ENCODE measurements at places on chromosomes 12 and 14.
A peak's percentile ranks its signal among the peaks of the same experiment; 100 is the strongest.

DNA sequence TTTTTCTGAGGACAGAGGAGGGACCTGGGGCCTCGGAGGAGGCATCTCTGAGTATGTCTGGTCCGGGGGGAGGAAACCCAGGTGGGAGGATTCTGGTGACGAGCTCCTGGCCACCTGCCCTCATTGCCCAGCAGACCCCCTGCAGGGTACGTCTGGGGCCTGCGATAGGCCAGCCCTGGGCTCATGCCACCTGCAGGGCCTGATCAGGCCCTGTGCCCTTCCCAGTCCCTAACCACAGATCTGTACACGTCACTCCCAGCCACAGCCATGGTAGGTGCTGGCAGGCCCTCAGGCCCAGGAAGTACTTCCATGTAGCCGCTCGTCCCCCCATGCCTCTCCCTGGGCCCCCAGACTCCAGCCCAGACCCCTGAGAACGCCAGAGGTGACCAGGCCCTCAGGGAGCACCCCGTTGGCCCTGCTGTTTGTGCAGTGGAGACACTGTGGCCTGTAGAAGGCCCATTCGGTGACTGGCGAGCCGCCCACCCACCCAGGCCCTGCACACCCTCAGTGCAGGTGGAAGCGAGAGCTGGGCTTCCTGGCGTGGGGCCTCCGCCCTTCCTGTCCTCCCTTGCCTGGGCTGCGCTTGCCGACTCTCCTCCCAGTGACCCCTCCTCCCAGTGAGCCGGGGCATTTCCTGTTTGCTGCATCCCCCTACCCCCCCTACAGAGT, 5.7 kb downstream of the INF2 start:
- peak; percentile 32 for DNase-seq

- DNase-seq, result peak; percentile 78
Measured at GRCh38 chr12:111430433-111431353, 25.0 kb downstream of the SH2B3 start.

DNA sequence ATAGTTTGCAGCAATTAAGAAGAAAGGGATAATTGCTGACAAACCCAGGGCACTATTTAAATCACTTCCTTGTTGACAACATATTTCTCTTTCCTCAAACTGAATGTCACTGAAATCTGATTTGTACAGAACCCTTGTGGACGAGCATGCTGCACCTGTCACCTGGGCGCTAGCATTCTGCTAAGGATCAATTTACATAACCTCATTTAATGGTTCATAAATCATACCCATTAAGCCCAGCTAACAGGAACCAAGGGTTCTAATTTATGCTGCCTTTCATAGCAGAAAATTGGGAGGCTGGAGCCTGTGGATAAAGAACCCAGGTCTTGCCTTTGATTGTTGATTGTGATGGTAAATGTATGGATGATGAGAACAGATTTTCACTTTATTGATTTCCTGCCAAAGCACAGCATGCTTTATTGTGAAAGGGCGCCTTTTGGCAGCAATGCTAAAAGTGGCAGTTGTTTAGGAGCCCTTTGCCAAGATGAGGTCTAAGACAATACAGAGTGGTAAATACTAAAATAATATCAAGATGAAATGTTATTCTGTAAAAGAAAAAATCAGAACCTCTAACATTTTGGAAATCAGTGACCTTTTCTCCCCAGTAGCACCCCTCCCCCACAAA, 95.4 kb downstream of the NKX2-1 start:
- no peak for DNase-seq

DNA sequence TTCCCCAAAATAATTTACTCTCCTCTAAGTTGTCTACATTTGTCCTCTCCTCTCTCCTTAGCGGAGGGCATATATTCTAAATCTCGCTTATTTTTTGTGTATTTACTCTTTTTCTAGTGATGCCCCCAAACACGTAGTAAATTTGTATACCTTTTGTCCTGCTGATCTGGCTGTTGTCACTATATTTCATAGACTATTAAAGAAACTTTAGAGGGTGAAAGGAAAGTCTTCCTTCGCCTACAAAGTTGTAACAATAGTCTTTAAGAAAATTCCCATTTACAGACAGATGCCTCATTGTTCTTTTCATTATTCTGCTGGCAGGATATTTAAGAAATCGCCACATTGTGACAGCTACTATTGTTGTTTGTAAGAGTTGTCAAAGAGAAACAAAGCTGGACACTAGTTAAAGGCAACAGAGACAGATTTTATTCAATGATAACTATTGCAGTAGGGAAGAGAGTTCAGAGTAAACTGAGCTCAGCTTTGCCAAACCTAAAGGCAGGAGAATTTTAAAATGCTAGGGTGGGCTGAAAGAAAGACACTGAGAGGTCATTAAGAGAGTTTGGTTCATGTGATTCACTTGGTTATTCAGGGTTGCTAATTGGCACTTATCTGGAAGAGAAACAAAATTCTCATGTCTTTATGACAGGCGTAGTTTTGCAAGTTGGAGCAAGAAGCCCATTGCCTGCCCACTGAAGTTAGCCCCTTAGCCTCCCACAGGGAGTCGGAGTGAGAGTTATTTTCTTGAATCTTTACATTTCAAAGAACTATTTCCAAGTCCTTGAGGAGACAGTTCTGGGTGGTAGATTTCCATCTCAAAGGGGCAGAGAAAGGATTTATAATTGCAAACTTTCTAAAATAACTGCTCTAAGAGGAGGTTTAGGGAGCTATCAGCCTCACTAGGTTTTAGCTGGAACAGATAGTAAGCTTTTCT, 1272.5 kb upstream of the SEL1L start:
- no peak for DNase-seq

DNA sequence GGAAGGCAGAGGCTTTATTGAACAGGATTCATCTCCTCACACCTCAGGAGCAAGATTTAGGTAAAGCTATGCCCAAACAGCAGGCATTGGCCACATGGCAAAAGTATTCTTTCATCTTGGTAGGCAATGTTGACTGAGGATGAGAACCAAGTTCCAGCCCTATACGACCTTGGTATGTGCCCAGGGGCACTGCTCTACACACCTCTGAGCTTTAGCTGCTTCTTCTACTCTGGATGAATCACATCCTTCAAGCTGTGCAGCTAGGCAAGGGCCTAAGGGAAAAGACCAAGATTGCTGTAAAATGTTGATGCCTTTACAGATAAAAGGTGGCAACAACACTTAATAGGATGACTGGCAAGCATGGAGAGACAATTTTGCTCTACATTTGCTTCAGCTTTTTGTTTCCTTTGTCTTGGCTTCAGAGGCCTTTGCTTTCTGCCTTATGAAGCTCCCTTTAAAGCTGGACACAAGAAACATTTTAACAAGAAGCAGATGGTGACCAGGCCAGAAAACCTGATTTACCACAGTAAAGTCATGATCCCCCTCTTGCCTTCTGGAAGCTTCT, 183.3 kb upstream of the KITLG start:
- DNase-seq, result no peak

Data from activated naive CD4-positive, alpha-beta T cell treated with Interleukin-2 at 50 U/mL for 16 hours (primary cell).